Esophagus squamous epithelium (tissue), 5 donors: ENCODE measurements at places on chromosomes 2 and 18. TPM values are rescaled to one million over a fixed set of nuclear protein-coding genes. Genes with fewer than 3 reads are reported as not detected.

The KLHL41 gene
- total RNA-seq = not detected

The EVX2 gene
- total RNA-seq = not detected

The PAIP2B gene
- 8.1 TPM for total RNA-seq

The ASXL3 gene
- total RNA-seq = 0.18 TPM

The NT5C1B gene
- total RNA-seq = not detected

The FEV gene
- 2.1 TPM for total RNA-seq

The CCDC141 gene
- 0.26 TPM for total RNA-seq

The IL1A gene
- total RNA-seq = 3.3 TPM

The NRP2 gene
- 28.2 TPM for total RNA-seq

- DNase-seq = no peak
These were observed 16.9 kb upstream of the SCLY start for GRCh38 chr2:238043851-238044250.

- DNase-seq = no peak
These were observed 133.7 kb downstream of the CBLN2 start for GRCh38 chr18:72410399-72410798.

GRCh38 chr2:132738223-132738622 lies 68.2 kb upstream of the LYPD1 start:
- no peak for DNase-seq

GRCh38 chr2:65213035-65213434 lies 14.6 kb upstream of the ACTR2 start:
- DNase-seq = no peak

GRCh38 chr2:166106431-166107015 lies 21.3 kb downstream of the SCN1A start:
- no peak for DNase-seq

DNA sequence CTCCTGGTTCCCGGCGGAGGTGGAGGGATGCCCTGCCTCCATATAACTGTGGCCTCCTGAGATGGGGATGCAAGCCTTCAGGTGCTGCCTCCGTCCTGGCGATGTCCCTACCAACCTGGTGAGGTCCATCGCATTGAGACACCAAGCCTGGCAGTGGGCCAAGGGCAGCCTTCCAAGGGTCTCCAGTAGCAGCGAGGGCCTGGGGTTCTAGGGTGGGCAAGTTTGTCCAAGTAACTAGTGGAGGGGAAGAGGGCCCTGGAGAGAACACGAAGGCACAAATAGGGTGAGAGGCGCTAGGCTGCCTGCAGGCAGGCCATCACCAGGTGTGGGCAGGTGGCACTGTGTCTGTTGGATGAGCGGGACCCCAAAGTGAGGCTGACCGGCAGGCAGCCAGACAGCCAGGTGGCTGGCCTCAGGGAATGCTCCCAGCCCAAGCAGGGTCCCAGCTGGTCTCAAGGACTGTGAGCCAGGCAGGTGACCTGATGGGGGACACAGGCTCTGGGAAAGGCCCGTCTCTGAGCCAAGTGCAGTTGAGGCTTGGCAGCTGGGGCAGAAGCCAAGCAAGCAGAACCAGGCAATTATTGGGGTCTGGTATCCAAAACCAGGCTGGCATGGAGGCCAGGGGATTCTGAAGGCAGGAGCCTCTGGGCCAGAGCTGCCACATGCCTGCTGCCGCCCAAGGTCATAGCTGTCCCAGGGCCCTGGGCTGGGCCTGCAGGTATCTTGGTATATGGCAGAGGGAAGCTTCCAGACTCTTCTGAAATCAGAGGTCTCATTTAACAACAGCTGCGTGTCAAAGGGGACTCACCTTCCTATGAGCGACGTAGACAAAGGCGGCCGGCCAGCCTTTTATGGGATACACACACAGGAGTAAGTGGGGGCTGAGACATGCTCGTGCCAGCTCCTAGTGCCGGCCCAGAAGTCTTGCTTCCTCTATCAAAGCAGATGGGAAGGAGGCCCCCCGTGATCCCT lies 23.4 kb downstream of the RAMP1 start:
- no peak for DNase-seq

DNA sequence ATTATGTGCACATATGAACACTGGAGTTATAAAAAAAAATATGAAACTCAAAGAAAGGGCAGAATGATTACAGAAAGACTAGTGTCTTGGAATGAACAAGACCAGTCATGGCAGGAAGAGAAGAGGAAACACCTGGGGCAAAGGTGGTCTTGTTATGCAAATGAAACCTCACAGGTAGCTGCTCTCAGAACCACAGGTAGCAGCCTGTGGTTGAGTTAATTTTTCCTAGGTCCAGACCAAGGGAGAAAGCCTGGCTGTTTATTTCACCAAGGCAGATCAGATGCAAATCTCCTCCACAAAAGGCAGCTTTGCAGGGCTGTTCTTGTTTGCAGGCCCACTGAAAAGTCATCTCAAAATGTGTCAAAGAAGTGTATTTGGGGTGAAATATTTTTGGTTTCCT lies 785.8 kb downstream of the RNF144A start:
- DNase-seq = no peak

- no peak for DNase-seq
These were observed 1.5 kb upstream of the SLC35G4 start for GRCh38 chr18:11607906-11608305.

DNA sequence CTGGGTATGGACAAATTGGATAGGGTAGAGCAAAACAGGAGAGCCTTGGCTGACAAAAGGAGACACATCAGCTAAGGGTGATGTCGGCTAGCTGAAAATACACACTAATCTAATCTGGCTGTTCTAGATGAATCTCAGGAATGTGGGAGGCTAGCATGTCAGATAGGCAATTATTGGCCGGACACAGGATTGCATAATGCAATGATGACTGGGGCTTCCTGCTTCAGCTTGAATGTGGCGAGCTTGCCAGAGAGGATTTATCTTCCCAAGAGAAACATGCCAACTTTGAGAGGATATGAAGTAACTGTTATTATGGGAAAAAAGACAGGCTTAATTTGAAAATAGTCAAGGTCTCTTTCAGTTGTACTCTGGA lies 102.4 kb downstream of the TRIB2 start:
- DNase-seq = peak; percentile 36

DNA sequence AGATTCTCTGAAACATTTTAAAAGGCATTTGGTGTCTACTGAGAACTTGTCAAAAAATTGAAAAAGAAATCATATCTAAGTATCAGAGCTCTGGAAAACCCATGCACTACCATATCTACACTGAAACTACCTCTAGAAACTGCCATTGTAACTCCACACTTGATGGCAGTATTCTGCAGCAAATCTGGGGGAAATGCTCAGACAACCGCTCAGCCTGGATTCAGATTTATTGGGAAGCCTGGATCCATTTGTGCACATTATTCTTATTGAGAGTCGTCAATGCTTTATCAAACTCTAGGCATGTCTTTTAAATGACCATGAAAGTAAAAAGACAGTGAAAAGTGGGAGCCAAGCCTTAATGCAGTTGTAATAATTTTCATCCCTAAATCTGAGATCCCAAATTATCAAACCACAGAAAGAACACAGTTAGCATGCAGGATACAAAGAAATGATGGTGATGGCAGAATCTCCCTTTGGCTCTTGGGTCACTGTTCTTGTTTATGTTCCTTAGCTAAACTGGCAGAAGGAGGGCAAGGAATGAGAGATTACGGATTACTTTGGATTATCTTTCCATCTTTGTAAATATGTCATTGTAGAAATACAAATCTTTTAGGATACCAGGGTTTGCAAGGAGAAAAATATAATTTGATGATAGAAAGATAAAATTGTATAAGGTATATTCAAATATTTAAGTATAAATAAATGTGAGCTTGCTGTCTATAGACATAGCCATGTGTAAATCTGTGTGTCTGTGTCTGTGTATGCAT lies 512.1 kb upstream of the SYT4 start:
- DNase-seq = no peak

DNA sequence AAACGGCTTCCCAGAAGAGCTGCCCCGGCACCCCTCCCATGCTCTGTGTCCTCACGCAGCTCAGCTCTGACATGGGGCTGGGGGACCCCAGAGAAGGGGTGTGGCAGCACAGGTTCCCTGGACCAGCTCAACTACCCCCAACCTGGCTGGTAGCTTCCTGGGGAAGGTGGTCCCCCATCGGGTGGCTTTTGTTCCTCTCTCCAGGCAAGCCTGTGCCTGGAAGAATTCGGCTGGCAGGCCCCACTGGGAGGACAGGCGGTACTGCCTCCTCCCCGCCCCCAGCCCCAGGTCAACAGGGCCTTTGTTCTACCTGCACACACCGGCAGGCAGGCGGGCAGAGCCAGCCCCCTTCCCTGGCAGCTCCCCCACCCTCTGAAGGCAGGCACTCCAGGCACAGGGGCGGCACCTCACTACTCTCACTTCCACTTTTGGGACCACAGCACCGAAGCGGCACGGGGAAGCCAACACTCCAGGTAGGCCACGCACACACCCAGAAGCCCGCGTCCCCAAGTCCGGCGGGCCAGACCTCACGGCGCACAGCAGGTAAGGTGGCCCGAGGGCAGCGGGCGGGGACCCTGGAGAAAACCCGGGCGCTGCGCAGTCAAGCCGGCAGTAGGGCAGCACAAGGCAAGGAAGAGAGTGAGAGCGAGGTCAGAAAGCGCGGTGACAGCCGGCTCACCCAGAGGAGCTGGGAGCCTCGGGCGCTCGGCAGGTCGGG lies 1.3 kb downstream of the HS6ST1 start:
- no peak for DNase-seq

DNA sequence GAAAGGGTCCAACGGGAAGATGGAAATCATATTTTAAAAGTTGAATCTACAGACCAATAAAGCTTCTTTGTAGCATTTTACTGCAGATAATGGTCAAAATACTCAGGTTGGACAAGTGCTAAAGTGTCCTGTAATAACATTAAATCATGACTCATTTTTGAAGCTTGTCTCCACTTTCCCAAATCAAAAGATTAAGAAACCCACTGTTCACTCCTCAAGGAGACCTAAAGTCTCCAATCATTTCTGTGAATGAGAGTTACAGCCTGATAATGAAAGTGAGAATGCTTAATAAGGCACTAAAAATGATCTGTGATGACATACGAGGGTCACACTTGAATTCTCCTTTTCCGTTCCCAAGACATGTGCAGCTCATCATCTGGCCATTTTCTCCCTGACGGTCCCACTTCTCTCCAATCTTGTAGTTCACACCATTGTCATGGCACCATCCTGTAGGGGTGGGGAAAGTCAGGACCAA lies 53.4 kb downstream of the ATIC start:
- no peak for DNase-seq

- DNase-seq = no peak
These were observed 55.9 kb downstream of the RELCH start for GRCh38 chr18:62242955-62243354.

DNA sequence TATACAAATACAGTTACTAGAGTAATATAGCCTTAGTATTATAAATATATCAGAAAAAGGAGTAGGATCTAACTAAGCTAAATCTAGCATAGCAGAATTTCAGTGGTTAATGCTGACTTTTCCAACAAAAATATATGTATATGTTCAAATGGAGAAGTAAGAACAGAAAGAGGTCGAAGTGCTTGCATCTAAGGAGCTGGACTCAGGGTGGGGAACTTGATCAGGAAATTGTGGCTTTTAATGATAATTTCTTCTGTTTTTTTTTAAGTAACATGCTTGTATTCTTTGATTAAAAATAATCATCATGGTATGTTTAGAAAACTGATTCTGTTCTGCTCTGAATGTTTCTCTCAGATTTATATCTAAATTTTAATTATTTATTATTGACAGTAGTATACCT lies 327.1 kb downstream of the GALNT13 start:
- DNase-seq = no peak

DNA sequence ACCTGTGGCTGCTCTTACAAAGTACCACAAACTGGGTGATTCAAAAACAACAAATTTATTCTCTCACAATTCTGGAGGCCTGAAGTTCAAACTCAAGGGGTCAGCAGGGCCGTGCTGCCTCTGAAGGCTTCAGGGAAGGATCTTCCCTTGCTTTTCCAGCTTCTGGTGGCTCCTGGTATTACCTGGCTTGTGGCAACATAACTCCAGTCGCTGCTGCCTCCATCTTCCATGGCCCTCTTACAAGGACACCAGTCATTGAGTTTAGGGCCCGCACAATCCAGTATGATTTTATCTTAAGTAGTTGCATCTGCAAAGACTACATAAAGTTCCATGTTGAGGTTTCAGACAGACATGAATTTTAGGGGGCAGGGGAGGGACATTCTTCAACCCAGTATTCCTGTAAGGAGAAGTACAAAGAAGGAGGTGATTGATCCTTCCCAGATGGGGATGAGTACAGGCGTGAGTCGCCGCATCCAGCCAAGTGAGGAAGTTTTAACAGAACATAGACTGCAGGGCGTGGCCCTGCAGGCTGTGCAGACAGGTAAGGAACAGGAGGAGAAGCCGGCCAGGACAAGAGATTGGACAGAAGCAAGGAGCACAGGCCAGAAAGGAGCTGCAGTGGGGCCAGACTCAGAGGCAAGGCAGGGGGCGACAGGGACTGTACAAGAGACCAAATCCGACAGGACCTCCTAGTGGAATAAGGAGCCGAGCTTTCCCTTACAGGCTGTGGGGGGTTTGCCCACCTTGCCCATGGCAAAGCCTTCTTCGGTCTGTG lies 44.4 kb upstream of the BZW1 start:
- DNase-seq = no peak

- no peak for DNase-seq
These were observed 133.5 kb upstream of the UBE2E3 start for GRCh38 chr2:180846756-180847472.

DNA sequence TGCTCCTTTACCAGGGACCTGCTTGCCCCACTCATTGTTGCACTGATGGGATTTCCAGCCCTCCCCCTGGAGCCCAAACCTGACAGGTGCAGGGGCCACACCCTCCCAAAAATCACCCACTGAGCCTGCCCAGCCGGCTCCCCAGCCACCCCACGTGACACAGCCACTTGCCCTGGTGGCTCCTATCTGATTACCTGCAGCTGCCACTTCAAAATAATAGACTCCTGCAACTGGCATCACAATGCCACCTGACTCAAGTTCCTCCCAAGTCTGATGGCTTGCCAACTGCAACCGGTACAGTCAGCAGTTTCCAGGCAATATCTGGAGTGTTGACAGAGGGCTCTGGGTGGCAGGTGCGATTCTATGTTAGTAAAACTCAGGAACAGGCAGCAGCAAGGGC lies 66.2 kb downstream of the CRACDL start:
- DNase-seq = no peak
